ENCODE measurements at places on chromosomes 1 and 21.

DNA sequence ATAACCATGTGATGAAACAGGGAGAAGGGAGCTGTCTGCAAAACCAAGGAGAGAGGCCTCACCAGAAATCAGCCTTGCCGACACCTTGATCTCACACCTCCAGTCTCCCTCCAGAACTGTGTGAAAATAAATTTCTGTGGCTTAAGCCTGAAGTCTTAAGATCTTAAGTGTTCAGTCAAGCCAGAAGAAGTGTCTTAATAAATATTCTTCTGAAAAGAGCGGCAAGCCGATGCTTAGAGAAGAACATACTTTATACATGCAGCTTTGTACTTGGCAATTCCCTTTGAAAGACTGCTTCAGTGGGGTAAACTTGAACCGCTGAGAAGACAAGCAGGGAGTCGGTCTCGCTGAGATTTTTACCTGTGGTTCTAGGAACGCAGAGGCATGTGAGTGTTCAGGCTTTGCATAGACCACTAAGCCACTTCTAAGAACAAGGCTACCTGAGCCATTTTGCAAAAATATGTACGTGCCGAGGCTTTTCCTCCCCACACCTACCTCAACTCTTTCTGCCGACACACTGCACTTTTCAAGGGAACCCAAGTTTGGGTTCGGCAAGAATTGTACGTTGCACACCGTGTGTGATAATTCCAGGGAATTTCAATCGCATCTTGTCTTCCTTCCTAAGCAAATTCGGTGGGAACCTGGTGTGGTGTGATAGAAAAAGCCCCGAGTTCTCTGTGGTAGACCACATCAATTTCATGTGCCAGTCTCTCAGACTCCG is 3.4 kb downstream of the RUNX1 start:
- no peak for DNase-seq

DNA sequence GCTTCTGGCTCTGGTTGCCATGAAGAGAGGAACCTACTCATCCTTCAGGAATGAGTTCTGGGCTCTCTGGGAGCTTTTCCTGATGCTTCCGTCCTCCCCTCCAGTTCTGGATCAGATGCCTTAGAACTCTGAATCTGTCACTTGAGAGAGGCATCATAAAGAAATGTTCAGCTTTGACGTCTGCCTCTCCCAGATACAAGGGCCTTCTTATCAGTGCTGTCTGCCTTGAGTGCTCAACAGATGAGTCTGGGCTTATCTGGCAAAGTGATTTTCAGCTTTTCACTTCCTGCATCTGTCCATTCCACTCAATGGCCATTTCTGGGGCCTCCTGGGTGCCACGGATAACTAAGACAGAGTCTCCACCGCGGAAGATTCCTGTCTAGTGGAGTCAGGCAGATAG is 12.3 kb upstream of the OTUD3 start:
- DNase-seq = no peak

DNA sequence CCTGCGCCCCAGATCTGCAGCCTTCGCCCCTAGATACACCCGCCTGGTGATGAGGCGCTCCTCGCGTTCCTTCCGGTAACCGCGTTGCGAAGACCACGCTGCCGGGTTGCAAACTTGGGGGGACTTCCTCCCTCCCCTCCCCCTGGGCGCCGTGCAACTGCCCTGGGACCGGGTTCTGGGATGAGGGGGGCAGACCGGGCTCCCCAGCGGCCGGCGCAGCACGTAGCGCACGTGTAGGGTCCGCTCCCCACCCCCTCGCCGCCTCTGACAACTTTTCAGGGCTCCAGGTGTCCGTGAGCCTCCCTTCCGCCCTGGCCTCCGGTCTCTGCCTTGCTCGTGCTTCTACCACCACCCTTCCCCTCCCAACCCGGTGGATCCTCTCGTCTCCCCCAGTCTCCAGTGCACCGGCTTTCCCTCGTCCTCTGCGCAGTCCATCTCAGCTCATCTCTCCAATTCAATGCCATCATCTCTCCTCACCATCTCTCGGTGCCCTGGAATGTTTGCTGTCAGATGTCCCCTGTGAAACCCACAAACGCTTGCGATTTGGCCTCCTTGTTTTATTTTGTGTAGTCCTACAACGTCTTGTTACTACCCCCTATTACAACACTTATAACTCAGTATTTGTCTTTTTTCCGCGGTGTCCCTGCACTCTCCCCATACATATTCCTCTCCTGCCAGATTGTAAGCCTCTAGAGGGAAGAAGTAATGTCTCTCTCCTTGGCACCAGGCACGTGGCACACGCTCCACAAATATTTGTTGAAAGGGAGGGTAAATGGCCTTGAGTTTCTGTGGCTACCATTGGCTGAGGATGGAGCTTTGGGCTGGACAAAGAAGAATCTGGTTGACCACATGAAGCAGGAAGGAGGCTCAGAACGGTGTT is 782 bp downstream of the PCAT6 start:
- DNase-seq = no peak

GRCh38 chr1:181133441-181133951 is 45.0 kb downstream of the IER5 start:
- no peak for DNase-seq

DNA sequence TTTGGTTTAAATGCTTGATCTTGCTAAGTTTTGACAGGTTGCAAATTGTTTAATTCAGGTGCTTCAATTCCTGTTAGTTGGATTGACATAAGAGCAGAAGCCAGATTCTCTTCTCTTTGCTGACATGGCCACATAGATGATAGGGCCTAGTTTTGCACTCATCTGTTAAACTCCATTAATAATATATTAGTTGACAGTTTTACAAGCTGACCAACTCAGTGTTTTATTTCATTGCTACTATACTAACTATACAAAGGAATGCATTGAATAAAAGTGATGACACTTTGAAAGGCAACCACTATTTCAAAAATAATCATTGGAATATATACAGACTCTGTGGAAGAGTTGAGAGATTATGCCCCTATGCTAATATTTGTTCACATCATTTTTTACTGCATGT is 255.6 kb upstream of the DPYD start:
- DNase-seq = no peak

DNA sequence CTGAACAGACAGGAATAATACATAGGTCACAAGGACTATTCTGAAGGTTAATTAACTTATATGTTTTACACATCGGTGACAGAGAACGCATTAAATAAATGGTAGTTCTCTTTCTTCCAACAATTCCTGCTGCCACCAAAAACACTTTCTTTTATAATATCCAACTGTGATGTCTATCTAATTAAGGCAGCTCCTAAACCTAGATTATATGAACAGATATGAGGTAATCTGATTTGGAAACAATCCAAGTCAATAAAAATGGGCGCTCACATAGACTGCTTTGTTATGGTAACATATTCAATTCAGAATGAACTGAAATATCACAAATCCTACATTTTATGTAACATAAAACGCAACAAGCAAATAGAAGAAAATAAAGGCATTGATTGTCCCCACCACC is 16.0 kb downstream of the CYYR1 start:
- DNase-seq = no peak

GRCh38 chr1:218803351-218803997 is 370.2 kb upstream of the LYPLAL1 start:
- DNase-seq = no peak

- no peak for DNase-seq
Observed at GRCh38 chr1:169124459-169124858, 18.0 kb downstream of the ATP1B1 start.

DNA sequence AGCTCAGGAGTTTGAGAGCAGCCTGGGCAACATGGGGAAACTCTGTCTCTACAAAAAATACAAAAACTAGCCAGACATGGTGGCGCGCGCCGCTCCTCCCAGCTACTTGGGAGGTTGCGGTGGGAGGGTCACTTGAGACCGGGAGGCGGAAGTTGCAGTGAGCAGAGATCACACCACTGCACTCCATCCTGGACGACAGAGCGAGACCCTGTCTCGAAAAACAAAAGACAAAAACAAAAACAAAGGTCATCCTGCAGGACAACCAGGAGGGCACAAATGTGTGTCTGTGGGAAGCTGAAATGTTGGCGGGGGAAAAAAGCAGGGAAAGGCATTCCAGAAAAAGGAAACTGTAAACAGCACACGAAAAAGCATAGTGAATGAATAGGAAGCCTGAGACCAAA is 104.1 kb upstream of the HNRNPU start:
- no peak for DNase-seq

- no peak for DNase-seq
Observed at GRCh38 chr1:27395441-27396195, 3.2 kb downstream of the GPR3 start.

DNA sequence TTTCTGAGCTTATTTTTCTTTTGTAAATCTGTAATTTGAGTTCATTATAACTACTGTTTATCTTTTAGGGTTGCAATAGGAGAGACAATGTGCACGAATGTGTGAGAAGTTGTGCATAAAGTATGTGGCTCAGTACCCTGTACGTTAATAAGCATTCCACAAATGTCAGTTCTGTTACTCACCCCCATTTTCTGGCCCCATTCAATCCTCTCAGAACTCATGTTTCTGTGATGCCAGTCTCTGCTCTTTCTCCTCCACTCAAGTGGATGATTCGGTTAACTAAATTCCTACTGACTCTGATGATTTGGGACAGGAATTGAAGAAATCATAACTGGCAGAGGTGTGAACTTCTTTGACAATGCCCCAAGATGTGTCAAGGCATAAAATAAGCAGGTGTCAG is 10.2 kb upstream of the DMRTB1 start:
- no peak for DNase-seq

GRCh38 chr1:55353707-55354620 is 138.8 kb upstream of the USP24 start:
- no peak for DNase-seq

- no peak for DNase-seq
Observed at GRCh38 chr1:84665703-84666317, 24.5 kb downstream of the SSX2IP start.

- no peak for DNase-seq
Observed at GRCh38 chr1:197660389-197660788, 114.9 kb downstream of the DENND1B start.

DNA sequence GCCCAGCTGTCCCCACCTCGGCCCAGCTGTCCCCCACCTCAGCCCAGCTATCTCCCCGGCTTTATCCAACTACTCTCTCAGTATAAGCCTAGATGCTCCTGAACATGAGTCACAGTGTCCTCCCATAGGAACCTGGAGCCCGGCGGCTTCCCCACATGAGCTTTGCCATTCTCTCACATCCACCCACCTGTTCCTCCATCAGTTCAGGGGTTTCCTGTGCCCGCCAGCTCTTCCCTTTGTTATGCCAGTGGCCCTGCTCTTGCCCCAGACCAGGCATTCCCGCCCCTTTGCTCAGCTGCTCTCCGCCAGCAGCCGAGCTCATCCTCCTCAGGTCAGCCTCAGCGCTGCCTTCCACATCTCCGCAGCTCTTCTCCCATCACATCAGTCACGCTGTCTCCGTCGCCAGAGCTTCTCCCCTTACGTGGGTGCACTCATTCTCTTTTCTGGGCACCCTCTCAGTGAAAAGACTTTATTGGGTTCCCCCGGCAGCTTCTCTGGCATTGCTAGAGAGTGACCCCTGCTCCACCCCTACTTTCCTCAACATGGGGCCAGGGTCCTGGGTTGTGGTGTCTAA is 89.5 kb upstream of the CSF3R start:
- no peak for DNase-seq

- DNase-seq = no peak
Observed at GRCh38 chr21:40835184-40835694, 11.7 kb downstream of the DSCAM start.

- DNase-seq = no peak
Observed at GRCh38 chr1:201807958-201808632, 20.9 kb upstream of the IPO9 start.

DNA sequence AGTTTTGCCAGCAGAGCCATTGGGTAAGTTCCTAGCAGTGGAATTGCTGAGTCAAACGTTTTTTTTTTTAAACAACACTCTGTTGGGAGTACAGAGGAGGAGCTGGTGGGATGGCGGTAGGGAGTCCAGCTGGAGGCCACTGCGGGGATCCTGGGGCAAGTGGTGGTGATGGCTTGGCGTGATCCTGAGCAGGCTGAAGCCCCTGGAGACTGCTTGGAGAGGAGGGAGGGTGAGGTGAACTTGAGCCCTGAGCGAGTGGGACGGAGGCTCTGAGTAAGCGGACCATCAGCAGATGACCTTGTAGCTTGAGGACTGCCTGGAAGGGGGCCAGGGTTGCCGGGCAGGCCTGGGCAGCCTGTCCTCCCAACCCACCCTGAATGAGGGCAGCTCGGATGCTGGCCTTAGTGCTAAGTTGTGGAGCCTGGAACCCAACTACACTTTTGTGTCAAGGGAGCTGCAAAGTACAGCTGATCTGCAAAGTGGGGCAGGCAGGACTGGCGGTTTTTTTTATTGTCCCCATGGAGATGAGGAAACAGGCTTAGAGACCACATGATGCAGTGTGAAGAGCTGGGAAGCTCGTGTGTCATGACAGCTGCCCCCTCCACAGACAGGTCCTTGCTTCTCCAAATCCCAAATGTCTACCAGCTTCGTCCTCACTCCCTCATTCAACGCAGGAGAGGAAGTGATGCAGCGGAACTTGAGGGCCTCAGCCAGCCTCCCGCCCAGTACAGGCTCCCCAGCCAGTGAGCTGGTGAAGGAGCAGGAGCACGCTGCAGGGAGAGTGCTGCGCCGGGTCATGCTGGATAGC is 20.2 kb downstream of the MRPL37 start:
- DNase-seq = no peak

DNA sequence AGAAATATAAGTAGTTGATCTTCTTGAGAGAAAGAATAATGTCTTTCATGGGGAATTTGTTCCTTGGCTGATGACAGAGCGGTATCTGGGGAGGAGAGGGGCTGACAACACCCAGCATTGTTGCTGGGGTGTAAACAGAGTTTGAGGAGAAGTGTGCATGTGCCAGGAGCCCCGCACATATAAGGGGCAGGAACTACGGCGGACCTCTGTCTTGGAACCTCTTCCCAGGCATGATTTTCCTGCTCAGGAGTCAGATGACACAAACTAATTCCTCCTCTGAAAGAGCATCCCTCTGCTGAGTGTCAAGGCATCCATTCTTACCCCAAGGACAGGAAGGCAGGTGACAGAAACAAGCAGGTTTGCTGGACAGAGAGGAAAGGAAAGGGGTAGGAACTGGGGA is 119.1 kb downstream of the TPTE start:
- DNase-seq = no peak

DNA sequence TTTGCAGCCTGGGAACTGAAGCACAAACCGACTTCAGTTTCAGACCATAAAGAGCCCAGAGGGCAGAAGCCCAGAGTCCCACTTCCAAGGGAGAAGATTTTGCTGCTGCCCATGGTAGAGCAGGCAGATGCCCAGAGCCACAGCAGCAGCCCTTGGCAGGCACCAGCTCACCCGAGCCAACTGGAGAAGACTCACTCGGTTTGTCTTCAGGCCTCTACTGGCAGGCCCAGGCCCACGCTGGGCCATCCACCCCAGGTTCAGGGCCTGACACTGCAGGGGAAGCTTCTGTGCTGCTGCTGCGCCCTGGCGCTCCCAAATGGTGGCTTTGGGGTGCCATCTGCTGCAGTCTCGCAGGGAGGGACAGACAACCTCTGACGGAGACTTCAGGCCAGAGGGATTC is 33.3 kb downstream of the SLC66A1 start:
- no peak for DNase-seq

All from amniotic stem cell (primary cell).